ENCODE measurements at places on chromosomes 13 and 19. TPM values are rescaled to one million over a fixed set of nuclear protein-coding genes. Genes with fewer than 3 reads are reported as not detected.

The ADGRE2 gene
- 0.63 TPM for polyA plus RNA-seq

- DNase-seq: no peak
These were observed 31.1 kb downstream of the ZNF146 start for GRCh38 chr19:36246006-36246481.

The ZNF586 gene
- polyA plus RNA-seq: 29.4 TPM

The ZNF737 gene
- 36.9 TPM for polyA plus RNA-seq

GRCh38 chr19:1206150-1206863 is 729 bp downstream of the STK11 start:
- no peak for DNase-seq

DNA sequence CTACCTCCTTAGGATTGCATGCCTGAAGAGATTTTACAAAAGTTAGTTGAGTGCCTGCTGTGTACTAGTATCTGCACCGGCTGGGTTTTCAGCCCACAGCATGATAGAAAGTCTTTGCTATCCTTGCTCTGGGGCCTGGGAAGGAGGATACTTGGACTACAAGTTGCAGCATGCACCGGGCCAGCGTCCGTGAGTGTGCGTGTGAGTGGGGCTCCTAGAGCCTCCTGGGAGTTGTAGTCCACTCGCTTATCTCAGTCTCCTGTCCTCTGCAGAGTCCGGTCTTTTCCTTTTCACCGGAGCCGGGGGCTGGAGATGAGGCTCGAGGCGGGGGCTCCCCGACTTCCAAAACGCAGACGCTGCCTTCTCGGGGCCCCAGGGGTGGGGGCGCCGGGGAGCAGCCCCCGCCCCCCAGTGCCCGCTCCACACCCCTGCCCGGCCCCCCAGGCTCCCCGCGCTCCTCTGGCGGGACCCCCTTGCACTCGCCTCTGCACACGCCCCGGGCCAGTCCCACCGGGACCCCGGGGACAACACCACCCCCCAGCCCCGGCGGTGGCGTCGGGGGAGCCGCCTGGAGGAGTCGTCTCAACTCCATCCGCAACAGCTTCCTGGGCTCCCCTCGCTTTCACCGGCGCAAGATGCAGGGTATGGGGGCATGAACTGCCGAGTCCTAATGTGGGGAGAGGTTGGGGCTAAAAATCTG is 20.6 kb downstream of the BRSK1 start:
- no peak for DNase-seq

Data from right lung (tissue), 10 donors.